Left ventricle myocardium inferior (tissue), 1 donor: ENCODE measurements at places on chromosomes 1 and 21. TPM values are rescaled to one million over a fixed set of nuclear protein-coding genes. Genes with fewer than 3 reads are reported as not detected.

DNA sequence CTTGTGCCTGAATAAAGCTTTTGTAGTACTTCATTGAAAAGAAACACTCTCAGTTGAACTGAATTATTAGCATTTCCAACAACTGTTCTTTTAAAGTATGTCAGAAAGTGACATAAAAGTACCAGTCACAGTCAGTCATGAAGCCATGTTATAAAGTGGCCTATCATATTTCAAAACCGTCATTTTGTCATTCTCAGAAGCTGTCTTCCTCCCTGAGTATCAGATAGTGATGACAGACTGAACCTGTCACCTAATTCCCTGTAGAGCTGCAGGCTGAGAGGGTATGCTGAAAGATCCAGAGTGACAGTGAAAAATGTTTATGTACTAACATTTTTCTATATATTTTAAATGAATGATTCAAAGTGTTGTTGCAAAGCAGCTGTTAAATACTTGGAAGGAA, 1121.7 kb upstream of the PRMT6 start:
- H3K36me3 ChIP-seq, result no peaks in the 10 kb centered on the region
- H3K4me1 ChIP-seq, result no peaks in the 10 kb centered on the region
- DNase-seq, result no peak
- no peak overlapping the region for H3K4me3 ChIP-seq

GRCh38 chr1:10704368-10704882, 92.0 kb downstream of the CASZ1 start:
- DNase-seq, result no peak
- peaks cover 4% of the 10 kb centered on the region for H3K36me3 ChIP-seq
- peaks cover 56% of the 10 kb centered on the region for H3K4me1 ChIP-seq
- H3K27ac ChIP-seq, result no peak overlapping the region

MAP10 gene
- total RNA-seq, result 3.2 TPM

DNA sequence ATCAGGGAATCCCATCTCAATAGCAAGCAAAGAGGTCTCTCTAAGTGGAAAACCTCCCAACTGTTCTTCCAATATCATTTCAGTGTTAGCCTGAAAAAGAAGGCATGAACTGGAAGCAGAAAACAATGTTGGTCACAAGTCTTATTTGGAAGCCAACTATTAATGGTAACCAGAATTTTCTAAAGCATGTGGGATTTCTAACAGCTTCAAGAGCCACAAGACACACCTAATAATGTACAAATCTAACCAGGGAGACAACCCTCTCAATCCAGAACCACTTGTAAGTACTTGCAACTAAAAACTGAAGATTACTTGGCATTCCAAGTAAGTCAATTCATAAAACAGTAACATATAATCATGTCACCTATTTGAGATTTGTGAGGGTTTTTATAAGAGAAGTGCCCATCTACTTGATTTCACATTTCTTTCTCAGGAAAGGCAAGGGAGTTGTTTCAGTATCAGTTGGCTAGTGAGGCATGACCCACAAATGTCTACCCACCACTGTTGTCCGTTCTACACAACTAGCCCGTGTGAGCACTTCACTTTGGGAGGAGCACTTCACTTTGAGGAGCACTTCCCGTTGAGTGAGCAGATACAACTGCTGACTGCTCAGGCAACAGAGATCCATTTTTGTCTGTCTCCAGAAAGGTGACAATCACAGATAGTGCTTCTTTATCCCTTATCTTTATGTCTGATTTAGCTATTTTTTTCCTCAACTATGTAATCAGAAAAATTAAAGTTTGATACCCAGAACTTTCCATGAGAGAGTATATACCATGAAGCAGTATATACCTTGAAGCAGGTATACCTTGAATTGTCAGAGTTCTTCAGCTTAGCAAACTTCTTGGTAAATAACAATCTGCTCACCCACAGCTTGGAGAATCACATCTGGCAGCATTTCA, 11.1 kb downstream of the STX6 start:
- H3K27ac ChIP-seq, result no peak overlapping the region
- no peaks in the 10 kb centered on the region for H3K36me3 ChIP-seq
- no peaks in the 10 kb centered on the region for H3K27me3 ChIP-seq
- H3K4me1 ChIP-seq, result peaks cover 31% of the 10 kb centered on the region
- H3K4me3 ChIP-seq, result no peak overlapping the region

DNA sequence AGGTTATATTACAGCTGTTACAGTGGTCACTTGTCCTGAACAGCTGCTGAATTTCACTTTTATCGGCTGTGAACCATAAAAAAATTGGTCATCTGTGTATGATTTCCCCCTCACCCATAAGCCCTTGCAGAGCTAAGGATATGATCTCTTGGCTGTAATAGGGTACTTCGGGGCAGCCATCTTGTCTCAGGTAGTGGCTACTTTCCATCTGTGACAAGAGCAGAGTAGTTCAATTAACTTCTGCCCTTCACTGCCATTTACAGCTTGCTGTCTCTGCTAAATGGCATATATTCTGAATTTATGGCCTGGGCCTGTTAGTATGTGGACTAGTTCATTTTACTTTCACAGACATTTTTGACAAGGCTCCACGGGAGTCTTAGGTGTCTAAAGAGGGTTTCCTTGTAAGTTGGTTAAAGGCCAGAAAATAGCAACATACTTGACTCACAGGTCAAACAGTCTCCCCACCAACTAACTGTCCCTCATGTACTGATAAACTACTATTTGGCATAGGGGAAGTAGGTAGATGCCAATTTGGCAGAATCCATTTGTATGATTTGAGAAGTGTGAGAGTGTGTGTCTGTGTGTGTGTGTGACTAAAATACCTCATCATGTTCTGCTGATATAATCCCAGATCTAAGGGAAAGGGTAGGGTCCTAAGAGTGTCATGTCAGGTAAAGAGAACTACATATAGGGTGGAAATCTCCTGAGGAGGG, 151.6 kb downstream of the KCTD3 start:
- DNase-seq, result no peak
- no peaks in the 10 kb centered on the region for H3K4me1 ChIP-seq
- H3K4me3 ChIP-seq, result no peak overlapping the region
- H3K36me3 ChIP-seq, result no peaks in the 10 kb centered on the region

- H3K36me3 ChIP-seq, result no peaks in the 10 kb centered on the region
- DNase-seq, result no peak
- H3K4me1 ChIP-seq, result peaks cover 100% of the 10 kb centered on the region
These were observed 46.7 kb downstream of the CAPZB start for GRCh38 chr1:19438516-19439195.

- H3K36me3 ChIP-seq, result no peaks in the 10 kb centered on the region
- peaks cover 10% of the 10 kb centered on the region for H3K4me1 ChIP-seq
- H3K27me3 ChIP-seq, result no peaks in the 10 kb centered on the region
- DNase-seq, result peak; percentile 33
- no peak overlapping the region for H3K4me3 ChIP-seq
- H3K27ac ChIP-seq, result peak overlapping the region; percentile 50
These were observed 6.8 kb upstream of the AKR1A1 start for GRCh38 chr1:45543581-45544417.

DNA sequence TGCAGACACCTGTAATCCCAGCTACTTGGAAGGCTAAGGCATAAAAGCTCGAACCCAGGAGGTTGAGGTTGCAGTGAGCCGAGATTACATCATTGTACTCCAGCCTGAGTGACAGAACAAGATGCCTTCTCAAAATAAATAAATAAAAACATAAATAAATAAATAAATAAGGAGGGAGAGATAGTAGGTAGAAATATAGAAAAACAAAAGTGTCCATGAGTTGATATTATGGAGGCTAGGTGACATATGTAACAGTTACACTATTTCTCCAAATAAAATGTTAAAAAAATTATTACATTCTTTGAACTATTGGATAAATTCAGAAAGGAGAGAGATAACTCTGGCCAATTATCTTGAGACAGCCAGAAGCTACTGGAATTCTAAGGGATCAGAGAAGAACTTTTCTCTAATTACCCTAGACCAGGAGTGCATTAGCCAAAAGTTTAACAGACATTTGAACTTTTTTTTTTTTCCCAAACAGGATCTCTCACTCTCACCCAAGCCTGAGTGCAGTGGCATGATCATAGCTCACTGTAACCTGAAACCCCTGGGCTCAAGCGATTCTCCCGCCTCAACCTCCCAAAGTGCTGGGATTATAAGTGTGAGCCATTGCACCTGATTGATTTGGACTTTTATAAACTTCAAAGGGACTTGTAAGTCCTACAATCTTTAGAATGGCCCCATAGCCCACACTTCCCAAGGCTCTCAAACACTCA, 17.6 kb downstream of the SYNJ1 start:
- H3K4me1 ChIP-seq, result peaks cover 31% of the 10 kb centered on the region
- H3K27me3 ChIP-seq, result no peaks in the 10 kb centered on the region
- no peak overlapping the region for H3K27ac ChIP-seq
- H3K4me3 ChIP-seq, result no peak overlapping the region
- H3K36me3 ChIP-seq, result no peaks in the 10 kb centered on the region
- no peak for DNase-seq

DNA sequence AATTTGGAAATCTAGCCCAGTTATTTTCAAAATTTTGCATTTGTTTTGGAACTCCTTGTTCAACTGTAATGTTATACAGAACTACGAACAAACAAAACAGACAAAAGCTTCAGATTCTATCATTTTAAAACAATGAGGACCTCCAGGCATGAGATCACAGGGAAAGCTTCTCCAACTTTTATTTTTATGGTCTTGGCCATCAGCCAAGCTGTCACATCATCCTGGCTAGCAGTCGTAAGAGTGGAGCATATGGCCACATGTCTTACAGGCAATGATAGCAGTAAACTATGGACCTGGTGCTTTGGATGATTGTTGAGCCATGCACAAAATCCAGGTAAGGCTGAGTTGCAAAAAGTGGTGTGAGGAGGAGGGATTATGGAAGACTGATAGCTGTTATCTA, 299.6 kb downstream of the LMX1A start:
- H3K36me3 ChIP-seq, result no peaks in the 10 kb centered on the region
- no peak overlapping the region for H3K27ac ChIP-seq
- H3K27me3 ChIP-seq, result no peaks in the 10 kb centered on the region
- no peak for DNase-seq

GRCh38 chr21:36115138-36115730, 19.6 kb upstream of the CBR3 start:
- DNase-seq, result no peak
- no peaks in the 10 kb centered on the region for H3K36me3 ChIP-seq
- H3K4me3 ChIP-seq, result no peak overlapping the region
- peaks cover 9% of the 10 kb centered on the region for H3K4me1 ChIP-seq
- H3K27me3 ChIP-seq, result no peaks in the 10 kb centered on the region
- no peak overlapping the region for H3K27ac ChIP-seq

- DNase-seq, result no peak
- H3K27ac ChIP-seq, result no peak overlapping the region
- H3K36me3 ChIP-seq, result peaks cover 13% of the 10 kb centered on the region
- no peak overlapping the region for H3K4me3 ChIP-seq
- H3K4me1 ChIP-seq, result peaks cover 6% of the 10 kb centered on the region
These were observed 46.4 kb downstream of the MRPL39 start for GRCh38 chr21:25560891-25561290.

DLGAP3 gene
- 0.05 TPM for total RNA-seq

DNA sequence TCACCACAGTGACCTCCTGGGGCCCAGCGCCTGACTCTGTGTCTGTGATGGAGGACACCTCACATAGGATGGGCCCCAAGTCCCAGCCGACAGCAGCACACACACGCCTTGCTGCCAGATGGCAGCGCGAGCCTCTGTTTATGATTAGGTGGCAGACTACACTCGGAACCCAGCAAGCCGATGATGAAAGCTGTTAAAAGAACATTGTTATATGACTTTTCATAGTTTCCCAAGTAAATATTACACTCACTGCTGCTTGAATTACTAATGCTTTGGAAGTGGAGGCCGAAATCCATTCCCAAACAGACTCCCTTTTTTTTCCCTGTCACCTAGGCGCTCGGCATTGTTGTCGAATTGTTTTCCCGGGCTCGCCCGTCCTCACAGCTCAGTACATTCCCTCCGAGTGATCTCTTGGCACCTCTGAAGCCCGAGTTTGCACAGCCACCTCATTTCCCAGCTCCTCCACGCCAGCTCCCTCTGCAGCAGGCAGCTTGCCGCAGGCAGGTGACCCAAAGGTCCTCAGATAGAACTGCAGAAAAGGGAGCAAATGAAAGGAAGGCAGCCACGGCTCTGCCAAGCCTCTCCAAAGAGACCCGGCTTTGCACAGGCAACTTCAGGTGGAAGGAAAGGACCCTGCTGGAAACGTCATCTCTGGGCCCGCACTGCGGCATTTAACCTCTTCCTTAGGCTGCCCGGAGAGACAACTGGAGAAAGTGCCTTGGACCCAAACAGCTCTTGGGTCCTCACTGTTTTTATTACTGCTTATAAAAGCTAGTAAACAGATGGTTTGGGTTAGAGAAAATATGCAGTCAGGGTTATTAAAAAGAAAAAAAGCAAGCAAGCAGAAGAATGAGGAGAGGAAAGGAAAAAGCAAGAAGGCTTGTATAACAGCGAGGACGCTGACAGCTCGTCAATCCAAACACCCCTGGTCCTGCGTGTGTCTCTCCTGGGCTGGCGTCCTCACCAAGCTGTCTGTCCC, 72.2 kb upstream of the SLC25A33 start:
- no peaks in the 10 kb centered on the region for H3K36me3 ChIP-seq
- peaks cover 6% of the 10 kb centered on the region for H3K4me1 ChIP-seq
- peak overlapping the region; percentile 72 for H3K27ac ChIP-seq
- H3K27me3 ChIP-seq, result peaks cover 16% of the 10 kb centered on the region
- H3K4me3 ChIP-seq, result no peak overlapping the region
- DNase-seq, result peak; percentile 26

SLAMF8 gene
- 1.7 TPM for total RNA-seq

DNA sequence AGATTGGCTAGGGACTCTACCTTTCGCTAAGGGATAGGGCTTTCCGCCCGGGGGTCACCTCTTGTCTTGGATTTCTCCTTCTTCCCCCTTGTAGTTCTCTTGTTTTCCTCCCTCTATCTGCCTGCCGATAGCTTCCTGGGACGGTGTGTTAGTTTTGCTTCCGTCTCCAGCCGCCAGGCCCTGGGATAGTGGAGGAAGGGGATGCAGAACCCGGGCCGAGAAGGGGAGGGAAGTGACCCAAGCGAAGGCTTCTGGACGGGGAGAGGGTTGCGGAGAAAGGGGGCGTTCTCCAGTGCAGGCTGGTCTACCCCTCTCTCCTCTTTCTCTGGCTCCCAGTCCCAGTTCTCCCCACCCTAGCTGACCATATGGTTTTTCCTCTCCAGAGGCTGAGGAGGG, 871 bp downstream of the TUFT1 start:
- peak overlapping the region; percentile 68 for H3K27ac ChIP-seq
- H3K4me1 ChIP-seq, result peaks cover 27% of the 10 kb centered on the region
- no peaks in the 10 kb centered on the region for H3K27me3 ChIP-seq
- peak overlapping the region; percentile 91 for H3K4me3 ChIP-seq
- H3K36me3 ChIP-seq, result no peaks in the 10 kb centered on the region

DNA sequence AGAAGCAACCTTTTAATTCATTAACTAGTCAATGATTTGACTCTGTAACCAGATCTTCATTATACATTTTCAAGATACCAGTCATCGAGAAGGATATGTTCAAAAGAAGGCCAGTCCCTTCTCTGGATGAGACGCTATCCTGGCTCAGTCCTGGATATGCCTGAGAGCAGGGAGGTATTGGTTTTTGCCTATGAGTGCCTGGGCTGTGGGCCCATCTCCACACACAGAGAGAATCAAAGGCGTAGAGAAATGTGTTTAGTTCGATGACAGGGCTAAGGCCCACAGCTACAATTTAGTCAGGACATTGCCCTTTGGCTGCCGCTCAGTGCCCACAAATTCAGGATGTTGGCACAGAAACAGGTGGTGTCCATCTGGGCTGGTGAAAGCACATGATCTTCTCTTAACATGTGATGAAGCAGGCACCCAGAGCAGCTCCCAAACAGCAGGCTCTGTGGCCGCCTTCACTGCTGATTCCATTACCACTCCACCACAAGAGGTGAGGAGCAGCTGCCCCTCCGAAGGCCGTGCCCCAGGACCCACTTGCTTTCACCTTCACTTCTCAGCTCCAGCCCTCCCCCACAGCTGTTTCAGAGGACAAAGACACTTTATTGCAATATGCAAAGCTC, 24.7 kb downstream of the ACKR1 start:
- peaks cover 19% of the 10 kb centered on the region for H3K27me3 ChIP-seq
- no peaks in the 10 kb centered on the region for H3K36me3 ChIP-seq
- H3K4me3 ChIP-seq, result no peak overlapping the region
- no peak for DNase-seq
- H3K27ac ChIP-seq, result no peak overlapping the region
- H3K4me1 ChIP-seq, result no peaks in the 10 kb centered on the region

TFAP2E gene
- 0.30 TPM for total RNA-seq
